ENCODE measurements at places on chromosomes 12 and 14.

DNA sequence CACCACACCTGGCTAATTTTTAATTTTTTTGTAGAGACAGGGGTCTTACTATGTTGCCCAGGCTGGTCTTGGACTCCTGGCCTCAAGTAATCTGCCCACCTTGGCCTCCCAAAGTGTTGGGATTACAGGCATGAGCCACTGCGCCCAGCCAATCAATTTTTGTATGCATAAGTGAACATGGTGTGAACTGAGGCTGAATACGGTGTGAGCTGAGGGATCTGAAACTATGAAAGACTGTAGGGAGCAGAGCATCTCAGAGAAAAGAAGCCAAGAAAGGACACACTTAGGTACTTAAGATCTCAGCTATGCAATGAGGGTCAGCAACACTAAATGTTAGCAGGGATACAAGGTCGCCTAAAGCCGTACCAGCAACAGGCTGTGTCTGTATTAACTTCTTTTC lies 54.1 kb downstream of the KSR2 start:
- no peak for DNase-seq

DNA sequence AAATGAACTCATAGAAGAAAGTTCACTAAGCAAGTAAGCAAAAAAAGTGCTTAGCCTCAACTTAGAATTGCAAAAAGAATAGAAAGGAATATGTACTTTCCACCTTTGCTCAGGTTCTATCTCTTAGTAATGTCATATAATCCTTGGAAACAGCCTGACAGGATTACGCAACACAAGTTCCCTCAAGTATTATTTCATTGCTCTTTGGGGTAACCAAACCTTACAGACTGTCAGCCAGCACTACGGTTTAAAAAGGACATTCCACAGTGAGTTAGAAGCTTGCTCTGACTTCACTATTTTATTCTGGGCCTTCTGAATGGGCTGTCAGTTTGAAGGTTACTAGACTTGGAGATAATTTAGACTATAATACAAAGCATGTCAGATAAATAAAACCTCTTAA lies 264.0 kb downstream of the ATXN7L3B start:
- no peak for DNase-seq

DNA sequence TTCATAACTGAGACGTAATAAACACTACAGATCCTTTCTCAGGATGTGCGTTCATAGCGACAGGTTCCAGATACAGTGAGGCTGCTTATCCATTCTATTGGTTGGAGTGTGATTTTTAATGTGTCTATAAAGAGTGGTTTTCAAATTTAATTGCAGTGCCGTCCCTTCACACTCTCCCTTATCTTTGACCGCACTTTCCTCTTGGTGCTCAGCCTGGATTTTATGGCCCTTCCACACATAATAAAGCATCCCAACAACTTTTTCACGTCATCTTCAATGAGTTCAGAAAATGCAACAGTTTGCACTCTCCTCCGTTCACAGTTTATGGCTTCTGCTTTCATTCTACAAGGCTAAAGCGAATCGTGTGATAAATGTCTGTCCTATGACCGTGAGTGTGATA lies 1209.9 kb downstream of the BCL11B start:
- DNase-seq: no peak

DNA sequence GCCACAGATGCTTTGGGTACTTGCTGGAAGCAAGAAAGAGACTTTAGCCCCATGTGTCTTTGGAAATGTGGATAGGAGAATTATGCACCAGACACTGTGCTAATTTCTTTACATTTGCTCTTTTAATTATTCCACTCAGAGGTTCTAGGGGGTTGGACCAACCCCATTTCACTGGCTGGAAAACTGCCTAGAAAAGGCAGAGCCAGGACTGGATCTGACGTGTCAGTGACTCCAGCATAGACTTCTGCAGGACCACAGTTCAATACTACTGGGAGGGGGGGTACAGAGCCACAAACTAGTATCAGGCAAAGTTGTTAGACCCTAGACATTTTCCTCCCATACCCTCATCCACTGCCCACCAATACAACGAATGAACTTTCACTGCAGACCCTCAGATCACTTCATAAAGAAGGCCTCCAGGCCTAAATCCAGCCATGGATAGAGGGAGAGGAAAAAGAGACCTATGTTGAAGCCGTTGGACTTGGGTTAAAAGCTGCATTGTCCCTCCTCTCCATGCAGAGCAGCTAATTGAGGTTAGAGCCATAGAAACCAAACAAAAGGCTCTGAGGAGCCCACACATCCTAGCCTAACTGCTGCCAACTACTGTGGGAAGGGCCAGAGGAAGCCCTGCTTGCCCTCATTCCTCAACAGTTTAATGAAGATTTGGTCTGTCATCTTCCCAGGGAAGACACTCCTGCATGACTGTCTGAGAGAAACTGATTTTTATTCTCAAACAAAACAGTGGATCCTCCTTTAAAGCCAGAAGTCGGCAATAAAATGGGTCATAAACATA lies 68.7 kb downstream of the STON2 start:
- DNase-seq: peak; percentile 48

- no peak for DNase-seq
Observed at GRCh38 chr12:2811801-2812200, 667 bp upstream of the ITFG2 start.

All from neural progenitor cell (in vitro differentiated cells).